ENCODE measurements at places on chromosomes 11 and 22.
A peak's percentile ranks its signal among the peaks of the same experiment; 100 is the strongest.

GRCh38 chr22:46514592-46515207 is 22.7 kb downstream of the CELSR1 start:
- no peak for DNase-seq

DNA sequence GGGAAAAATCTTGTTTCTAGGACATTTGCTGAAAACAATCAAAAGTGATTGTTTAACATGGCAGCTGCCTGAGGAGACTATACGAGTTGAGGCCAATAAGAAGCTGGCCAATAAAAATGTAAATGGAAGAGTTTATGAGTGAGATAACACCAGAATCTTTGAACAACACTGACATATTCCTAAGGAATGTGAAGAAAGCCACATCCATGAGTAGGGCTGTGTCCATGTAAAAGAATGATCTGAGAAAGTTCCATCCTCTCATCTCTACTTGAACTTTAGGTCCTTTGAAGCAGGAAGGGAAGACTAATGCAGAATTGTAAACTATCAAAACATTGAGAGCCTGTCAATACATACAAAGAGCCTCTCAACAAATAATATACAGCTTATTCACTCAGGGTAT is 6.9 kb upstream of the CHORDC1 start:
- no peak for DNase-seq

DNA sequence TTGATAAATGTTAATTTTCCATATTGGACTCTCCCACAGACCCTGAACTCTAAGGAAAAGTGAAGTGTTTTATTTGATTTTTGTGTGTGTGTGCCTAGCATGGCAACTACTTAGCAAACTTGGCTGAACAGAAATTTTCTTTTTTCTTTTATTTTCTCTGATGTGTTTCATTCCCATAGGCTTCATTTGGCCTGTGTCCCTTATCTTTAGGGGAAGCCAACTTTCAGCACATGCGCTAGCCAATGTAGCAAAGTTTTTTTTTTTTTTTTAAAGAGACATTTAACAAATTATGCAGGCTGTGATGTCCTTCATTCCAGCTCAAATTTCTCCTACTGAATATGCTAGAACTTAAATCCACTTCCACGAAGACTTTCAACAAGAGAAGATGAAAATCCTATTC is 14.2 kb downstream of the TCF20 start:
- DNase-seq: no peak

- DNase-seq: no peak
These were observed 516 bp downstream of the LRFN4 start for GRCh38 chr11:66857234-66857926.

DNA sequence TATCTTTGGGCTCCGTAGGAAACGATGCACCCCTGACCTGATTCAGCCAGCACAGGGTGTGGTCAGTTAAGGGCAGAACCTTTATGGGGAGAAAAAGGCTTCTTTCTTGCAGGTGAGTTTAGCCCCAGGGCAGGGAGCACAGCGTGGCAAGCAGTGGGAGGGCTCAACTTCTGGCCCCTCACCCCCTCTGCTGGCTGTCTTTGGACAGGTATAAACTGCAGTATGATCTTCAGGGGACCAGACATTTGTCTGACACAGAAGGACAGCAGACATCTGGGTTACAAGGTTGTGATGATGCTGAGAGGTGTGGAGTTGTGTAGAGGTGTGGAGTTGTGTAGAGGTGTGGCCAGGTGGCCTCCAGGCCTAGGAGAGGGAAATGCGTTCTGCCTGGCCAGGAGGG is 324.0 kb upstream of the PLET1 start:
- DNase-seq: peak; percentile 41

GRCh38 chr11:110989428-110990133 is 255.9 kb upstream of the POU2AF2 start:
- DNase-seq: no peak

GRCh38 chr22:20401376-20402014 is 7.5 kb downstream of the ZNF74 start:
- DNase-seq: no peak

- no peak for DNase-seq
These were observed 96.0 kb downstream of the TRPC6 start for GRCh38 chr11:101487775-101488174.

GRCh38 chr11:129145276-129145675 is 46.8 kb downstream of the ARHGAP32 start:
- no peak for DNase-seq

DNA sequence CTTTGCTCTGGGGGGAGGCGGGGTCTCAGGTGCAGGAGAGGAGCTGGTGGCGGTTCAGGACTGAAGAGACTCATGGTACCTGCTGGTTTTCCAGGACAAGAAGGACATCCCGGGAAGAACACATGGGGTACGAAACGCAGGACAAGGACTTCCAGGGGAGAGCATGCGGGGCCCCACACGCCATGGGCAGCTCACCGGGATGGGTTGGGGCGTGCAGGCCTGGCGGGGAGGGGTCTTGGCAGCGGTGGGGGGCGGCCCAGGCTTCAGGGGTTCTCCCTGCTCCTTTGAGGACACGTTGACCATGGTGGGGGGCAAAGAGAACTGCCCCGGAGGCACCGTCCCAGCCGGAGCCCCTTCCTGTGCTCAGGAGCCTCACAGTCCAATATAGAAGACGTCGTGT is 673.2 kb downstream of the BRD1 start:
- DNase-seq: no peak

- peak; percentile 18 for DNase-seq
These were observed 69.2 kb downstream of the SCUBE1 start for GRCh38 chr22:43273902-43274484.

DNA sequence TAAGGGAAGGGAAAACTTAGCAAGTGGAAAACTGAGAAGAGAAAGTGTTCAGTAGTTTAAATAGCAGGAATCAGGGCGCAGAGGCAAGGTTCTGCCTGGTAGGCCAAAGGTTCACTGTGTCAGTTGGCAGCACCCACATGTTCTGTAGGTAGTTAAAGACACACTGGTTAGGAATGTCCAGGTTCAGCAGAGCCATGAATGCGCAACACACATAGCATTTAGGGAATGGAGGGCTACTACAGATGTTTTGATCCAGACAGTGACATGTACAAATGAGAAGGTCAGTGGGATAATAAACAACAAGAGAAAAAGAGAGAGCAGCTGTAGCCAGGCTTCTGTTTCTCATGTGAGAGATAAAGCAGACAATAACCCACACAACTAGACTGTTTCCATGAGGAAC is 56.2 kb upstream of the ARHGAP42 start:
- no peak for DNase-seq

DNA sequence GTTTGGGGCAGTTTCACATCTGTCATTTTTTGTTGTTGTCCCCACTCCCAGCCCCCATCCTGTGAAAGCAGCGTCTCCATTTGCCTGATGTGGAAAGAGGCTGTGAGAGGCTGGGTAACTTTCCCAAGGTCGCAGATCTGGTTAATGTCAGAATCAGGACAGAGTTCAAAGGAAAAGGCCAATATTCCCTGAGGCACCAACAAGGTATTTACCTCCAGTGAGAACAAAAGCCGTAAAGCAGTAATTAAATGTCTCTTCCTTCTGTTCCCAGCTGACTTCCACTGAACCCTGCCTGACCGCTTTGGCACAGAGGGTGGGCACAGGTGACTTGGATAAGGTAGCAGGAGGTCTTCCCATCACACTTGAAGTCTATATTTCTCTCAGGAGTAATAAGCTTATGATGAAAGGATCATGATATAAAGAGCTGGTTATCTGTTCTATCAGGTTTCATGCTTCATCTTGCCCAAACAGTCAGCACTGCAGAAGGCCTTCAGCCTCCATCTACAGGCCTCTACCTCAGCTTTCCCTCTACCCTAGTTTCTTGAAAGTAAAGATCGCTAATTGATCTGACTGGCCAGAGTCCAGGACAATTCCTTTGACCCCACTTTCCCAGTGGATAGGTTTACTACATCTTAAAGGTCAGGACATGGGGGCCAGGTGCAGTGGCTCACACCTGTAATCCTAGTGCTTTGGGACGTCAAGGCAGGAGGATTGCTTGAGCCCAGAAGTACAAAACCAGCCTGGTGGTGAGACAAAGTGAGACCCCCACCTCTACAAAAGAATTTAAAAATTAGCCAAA is 9.4 kb downstream of the C11orf91 start:
- no peak for DNase-seq

- DNase-seq: no peak
These were observed 57.5 kb downstream of the RPUSD4 start for GRCh38 chr11:126153972-126154371.

- peak; percentile 52 for DNase-seq
These were observed 19.2 kb upstream of the PLET1 start for GRCh38 chr11:112279901-112280267.

DNA sequence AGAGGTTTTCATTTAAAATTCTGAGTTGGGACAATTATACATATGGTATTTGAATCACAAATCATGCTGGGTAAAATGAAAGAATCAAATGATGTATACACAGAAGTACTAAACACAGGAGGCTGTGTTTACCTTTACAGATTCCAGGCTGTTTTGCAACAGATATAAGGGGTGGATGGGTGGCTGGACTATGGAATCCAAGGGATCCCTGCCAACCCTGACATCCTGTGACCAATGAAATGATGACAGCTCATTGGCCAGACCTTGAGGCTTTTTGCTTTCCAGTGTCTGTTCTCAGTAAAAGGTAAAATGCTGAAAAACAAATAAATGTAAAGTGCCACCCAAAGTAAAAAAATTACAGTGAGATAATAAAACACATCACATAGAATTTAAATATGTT is 3.3 kb upstream of the DDI1 start:
- DNase-seq: peak; percentile 43

GRCh38 chr11:72627594-72628281 is 46.5 kb downstream of the PDE2A start:
- no peak for DNase-seq

- DNase-seq: no peak
These were observed 18.8 kb upstream of the CLNS1A start for GRCh38 chr11:77656362-77656761.

DNA sequence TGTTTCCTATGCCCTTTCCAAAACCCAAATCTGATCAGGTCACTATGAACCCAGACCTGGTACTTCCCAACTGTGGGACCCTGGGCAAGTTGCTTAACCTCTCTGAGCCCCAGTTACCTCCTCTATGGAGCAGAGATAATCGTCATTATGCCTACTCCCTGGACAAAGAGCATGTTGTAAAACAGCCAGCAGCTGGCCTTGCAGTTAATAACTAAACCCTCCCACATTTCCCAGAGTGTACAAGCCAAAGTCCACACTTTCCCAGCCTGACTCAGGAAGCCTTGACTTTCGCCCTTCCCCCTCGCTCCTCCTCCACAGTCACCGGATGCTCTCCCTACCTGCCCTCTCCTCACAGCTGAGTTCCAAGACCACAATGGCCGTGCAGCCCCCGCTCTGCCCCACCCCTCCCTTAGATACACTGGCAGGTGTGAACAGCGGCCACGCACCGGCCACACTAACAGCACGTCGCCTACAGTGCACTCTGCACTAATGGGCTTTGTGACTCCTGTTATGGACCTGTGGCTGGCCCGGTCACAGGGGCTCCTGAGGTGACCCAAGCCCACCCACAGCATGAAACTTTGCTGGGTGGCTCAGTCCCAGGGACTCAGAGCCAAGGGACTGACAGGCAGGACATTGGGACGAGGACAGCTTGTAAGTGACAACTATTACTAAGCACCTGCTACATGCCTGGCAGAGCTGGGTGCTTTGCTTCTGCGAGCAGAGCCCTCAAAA is 15.6 kb upstream of the MFNG start:
- DNase-seq: peak; percentile 92

DNA sequence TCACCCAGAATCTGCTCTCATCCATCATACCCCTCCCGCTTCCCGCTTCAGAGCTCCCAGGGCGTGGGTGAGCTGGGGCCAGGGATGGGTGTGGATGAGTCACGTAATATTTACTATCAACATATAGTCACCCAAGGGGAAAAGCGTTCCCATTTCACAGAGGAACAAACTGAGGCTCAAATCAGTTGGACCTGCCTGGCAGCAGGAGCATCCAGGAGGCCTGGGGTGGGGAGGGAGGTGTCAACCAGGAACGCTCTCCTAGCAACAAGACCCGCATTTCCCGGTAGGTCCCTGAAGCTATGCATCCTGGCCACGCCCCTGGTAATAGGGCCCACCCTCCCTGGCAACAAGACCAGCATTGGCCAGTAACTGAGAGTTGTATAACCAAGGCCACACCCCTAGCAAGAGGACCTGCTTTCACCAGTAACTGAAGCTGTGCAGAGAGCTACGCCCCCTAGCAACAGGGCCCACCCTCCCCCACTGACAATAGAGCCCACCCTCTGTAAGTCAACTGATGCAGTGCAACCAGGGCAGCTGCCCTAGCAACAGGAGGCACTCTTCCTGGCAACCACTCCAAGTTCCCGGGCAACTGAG is 32.7 kb upstream of the TXNRD2 start:
- peak; percentile 90 for DNase-seq

DNA sequence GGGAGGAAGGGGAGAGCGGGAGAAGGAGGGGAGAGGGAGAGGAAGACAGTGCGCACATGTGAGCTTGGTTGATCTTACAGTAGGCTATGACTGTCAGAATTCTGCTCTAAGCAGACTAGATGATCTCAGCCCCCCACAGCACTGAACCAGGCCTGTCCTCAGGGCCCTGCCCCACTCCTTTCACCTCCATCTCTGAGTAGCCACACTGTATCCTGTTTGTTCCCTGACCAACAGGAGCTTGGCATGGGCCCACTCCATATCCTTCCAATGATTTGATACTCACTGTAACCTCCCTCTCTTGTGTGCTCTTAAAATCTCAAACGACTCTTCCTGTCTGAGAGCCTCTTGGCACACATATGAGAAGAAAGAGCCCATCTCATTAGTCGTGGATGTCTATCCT is 86.1 kb upstream of the PARVA start:
- DNase-seq: no peak

DNA sequence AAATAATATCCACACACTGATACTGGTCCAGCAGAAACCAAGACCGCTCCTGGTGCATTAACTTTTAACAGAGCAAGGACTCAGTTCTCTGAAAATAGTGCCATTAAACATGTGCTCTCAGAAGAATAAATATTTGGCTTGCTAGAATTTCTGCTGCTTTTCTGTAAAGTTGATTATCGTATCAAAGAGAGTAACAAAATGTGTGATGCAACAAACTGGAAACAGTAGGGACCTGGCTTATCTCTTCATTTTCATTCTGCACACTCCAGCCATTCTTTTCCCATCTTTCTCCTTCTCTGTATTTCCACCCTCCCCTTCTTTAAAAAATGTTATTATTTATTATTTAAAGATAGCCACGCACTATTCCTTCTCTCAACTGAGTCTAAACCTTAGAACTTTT is 43.9 kb downstream of the WT1 start:
- DNase-seq: no peak

DNA sequence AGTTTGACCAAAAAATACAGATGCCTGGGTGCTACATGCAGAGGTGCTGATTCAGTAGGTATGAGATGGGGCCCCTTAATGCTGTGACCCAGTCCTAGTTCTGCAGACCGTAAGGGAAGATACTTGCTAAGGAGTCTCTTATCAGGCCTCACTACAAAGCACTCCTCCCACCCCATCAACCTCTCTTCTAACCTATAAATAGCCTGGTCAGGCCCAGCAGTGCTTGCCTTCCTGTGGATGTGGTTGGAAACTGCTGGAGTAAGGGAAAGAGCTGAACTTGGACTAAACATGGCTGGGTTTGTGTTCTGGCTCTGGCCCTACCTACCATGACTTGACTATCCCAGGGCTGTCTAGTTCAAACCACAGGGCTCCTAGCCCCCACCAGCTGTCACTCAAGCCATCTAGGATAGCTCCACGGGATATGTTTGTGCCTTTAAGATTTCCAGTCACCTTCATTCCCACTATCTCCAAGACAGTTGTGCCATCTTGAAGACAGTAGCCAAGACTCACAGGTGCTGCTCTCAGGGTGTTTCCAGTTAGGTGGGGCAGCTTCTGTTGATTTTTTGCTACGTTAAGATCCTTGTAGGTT is 9.5 kb upstream of the DKK3 start:
- DNase-seq: no peak

- no peak for DNase-seq
These were observed 103.0 kb downstream of the C11orf58 start for GRCh38 chr11:16841481-16841880.

- no peak for DNase-seq
These were observed 36.0 kb upstream of the CSNK1E start for GRCh38 chr22:38353142-38353629.

Data from NCI-H526 (cell line).